ENCODE measurements at places on chromosomes 11 and 22.
A peak's percentile ranks its signal among the peaks of the same experiment; 100 is the strongest.

- DNase-seq, result no peak
Measured at GRCh38 chr11:61609980-61610366, 29.1 kb upstream of the SYT7 start.

DNA sequence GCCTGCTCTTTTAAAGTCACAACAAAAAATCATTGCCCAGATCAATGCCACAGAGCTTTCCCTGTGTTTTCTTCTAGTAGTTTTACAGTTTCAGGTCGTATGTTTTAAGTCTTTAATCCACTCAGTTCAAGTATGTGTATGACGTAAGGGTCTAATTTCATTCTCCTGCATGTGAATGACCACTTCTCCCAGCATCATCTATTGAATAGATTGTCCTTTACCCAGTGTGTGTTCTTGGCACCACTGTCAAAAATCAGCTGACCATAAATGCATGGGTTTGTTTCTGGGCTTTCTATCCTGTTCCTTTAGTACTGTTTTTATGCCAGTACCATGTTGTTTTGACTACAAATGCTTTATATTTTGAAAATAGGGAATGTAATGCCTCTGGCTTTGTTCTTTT is 28.1 kb downstream of the INTS4 start:
- DNase-seq, result no peak

GRCh38 chr11:122685041-122685440 is 29.5 kb downstream of the UBASH3B start:
- DNase-seq, result no peak

GRCh38 chr22:40408718-40409612 is 38.6 kb downstream of the SGSM3 start:
- DNase-seq, result no peak

DNA sequence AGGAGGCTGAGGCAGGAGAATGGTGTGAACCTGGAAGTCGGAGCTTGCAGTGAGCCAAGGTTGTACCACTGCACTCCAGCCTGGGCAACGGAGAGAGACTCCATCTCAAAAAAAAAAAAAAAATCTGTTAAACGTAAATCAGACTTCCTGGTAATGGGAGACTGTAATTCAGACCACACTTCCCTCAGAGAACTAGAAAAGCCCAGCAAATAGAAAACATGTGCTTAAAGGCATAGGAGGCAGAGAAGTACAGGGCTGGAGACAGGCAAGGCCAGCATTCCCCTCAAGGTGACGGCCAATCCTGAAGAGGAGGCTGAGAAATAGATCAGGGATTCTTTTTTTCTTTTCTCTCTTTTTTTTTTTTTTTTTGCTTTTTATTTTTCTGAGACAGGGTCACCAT is 8.2 kb downstream of the GGT5 start:
- no peak for DNase-seq

- DNase-seq, result no peak
Measured at GRCh38 chr22:40451210-40451609, 80.8 kb downstream of the SGSM3 start.

DNA sequence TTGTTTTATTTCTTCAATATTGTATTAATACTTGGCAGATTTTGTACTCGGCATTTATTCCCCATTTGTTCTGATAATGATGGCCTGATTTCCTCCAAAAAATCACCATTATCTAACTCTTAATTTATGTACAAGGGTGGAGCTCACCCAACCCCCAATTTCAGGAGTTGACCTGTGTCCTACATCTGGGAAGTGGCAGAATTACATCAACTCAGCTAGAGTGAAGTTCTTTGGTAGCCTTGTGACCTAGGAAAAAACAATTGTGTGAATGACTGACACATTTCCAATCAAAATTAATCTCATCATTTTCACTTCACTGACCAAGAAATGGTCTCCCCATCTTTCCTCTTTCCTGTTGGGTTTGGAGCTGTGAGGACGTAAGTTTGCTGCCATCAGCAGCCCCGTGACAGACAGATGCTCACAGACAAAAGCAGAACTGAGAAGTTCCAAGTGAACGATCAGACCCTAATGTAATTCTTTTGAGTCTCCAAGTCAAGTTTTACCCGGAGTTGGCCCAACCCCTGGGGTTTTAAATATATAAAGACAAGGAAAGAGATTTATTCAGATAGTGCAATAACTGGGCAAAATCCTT is 16.6 kb upstream of the MS4A6E start:
- DNase-seq, result no peak

DNA sequence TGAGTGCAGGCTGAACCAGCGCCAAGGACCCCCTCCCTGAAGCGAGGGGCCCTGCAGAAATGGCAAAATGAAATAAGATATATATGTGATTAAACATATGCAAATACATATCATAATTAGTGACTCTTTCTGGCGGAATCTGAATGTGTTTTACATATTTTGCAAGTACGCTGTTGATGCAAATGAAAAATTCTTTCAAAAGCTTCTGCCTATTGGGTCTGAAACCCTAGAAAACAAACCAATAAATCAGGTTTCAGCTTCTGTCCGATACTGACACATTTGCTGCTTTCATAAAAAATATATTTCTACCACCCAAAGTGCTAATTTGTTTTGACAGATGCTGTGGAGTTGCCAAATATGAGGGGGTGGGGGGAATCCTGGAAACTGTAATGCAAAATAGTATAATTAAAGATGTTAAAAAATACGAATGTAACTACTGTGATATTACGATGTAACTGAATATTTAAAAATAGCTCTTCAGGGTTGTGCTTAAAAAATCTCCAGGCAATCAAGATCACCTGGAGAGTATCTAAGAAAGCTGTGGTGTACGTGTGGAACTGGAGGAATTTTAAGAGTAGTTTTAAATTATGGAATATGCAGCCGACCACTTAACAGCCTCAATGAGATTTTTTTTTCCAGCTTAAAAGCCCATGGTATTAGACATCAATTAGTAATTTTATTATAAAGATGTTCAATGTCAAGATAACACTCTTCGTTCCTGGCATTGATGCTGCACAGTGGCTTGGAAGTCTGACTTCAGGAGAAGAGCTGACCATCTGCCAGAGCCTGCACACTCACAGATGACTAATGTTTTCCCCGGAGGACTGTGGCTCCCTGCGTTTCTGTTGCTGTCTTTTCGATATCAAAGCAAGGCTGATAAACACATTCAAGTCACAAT is 122.2 kb upstream of the RCN1 start:
- no peak for DNase-seq

- no peak for DNase-seq
Measured at GRCh38 chr22:27154717-27155116, 497.3 kb downstream of the MIAT start.

DNA sequence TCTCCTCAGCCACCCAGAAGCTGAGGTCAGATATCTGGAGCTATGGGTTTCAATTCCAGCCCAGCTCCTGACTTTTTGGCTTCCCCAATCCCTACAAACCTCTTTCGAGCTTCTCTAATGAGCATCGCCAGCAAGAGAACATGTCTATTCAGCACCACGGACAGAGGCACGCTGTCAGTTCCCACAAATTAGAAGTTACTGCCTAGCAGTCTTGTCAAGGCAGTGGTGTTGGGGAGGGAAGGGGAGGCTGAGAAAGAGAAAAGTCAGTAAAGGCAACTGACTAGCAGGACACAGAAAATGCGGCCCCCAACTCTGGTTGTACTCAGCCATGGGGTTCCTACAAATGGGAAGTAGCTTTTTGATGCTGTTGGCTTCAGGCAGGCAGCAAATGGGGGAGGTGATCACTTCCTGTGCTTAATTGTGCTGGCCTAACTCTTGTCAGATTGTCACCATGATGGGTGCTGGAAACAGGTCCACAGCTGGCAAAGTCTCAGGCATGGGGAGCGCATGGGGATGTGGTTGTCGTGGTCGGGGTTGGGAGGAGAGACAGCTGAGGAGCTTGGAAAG is 205.9 kb downstream of the ST3GAL4 start:
- DNase-seq, result peak; percentile 80

DNA sequence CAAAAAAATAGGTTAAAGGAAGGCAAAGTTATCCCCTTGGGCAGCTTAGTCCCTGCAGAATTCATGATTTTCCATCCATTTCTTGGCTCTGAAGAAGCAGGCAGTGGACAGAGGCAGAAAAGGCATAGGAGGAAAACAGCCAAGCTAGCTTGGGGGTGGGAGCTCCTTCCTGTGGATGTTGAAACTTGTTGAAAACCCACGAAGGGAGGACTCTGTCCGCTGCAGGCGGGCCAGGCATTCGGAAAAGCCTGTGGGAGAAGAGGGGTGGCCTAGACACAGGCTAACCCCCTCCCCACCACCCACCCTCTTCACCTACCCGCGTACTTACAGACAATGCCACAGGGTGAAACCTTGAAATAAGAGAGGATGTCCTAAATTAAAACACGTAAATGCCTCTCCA is 72.1 kb downstream of the C22orf31 start:
- DNase-seq, result no peak

DNA sequence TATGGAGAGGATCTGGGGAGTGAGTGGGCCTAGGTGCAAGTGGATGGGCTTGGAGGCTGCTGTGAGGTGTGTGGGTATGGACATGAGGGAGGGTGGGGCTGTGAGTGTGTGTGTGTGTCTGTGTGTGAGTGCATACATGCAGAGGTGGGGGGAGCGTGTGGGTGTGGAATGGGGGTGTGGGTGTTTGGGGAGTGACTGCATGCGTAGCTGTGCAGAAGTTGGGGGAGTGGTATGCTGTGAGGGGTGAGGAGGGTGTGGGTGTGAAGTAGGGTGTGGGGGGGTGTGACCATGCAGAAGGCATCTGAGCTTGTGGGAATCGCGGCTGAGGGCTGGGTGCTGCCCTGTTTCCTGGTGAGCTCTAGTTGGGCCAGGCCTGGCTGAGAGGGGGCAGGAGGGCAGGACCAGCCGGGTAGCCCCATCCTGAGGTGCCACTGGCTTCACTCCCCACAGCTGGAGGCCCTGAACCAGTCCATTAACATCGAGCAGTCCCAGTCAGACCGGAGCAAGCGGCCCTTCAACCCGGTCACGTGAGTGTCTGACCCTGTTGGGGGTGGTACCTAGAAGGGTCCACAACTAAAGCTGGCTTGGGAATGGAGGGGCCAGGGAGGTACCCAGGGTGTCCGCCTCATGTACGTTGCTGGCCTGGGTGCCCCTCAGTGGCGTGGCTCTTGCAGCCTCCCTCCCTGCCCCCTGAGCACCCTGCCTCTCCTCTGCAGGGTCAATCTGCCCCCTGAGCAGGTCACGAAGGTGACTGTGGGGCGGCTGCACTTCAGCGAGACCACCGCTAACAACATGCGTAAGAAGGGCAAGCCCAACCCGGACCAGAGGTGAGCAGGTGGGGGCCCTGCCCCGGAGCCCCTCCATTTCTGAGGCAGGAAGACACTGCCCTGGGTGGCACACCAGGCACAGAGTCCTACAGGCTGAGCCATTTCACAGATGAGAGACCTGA is 16.5 kb downstream of the TMEM258 start:
- DNase-seq, result no peak

DNA sequence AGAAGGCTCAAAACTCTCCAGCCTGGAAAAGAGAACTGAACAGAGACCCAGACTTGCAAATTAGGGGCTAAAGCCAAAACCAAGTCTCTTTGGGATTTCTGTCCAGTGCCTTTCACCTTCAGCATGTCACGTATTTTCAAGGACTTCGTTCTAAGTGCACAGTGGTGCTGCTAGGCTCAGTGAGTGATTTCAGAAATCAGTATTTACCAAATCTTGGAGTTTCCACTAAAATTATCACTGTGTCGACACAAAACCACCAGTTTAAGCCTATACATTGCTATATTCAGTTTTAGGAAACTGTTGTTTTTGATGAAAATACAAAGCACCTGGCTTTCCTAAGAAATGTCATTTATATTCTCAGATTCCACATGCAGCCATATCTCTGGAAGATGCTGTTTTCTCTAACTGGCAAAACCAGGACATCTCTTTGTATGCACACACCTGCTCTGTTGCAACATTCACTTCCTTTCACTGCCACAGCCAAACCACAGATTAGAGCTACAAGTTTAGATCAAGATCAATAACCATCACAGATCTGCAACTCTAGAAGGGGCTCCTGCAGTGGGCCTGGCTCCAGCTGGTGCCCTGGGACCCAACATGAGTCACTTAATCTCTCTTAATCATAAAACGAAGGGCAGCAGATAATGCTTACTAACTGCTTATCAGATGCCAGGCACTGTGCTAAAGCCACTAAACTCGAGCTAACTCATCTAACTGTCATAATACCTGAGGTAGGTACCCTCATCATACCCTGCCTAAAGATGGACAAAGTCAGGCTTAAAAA is 22.3 kb downstream of the SMCO4 start:
- no peak for DNase-seq

- no peak for DNase-seq
Measured at GRCh38 chr11:128633384-128633965, 46.1 kb upstream of the ETS1 start.

DNA sequence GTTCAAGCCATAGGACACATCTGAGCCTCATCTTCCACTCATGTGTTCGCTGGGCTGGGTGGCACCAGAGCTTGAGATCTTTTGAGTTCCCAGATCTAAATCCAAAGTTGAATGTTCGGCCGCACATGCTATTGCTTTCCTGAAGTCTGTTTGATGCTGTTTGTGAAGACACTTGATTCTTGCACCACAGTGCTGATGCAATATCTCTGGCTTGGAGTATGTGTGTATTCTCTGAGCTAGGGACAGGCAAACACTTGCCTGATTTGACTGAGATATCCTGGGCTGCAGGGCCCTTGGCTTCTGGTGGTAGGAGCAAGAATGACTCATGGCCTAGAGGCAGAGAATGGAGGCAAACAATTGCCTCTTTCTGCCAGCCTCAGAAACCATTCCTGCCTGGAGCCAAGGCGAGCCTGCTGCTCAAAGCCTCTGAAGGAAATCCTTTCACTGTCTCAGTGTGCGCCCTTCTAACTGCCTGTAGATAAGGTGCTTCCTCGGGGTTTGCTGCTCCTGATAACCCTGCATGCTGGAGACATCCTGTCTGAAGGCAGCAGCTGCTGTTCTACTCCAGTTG is 73.0 kb downstream of the CYB5R2 start:
- DNase-seq, result no peak

DNA sequence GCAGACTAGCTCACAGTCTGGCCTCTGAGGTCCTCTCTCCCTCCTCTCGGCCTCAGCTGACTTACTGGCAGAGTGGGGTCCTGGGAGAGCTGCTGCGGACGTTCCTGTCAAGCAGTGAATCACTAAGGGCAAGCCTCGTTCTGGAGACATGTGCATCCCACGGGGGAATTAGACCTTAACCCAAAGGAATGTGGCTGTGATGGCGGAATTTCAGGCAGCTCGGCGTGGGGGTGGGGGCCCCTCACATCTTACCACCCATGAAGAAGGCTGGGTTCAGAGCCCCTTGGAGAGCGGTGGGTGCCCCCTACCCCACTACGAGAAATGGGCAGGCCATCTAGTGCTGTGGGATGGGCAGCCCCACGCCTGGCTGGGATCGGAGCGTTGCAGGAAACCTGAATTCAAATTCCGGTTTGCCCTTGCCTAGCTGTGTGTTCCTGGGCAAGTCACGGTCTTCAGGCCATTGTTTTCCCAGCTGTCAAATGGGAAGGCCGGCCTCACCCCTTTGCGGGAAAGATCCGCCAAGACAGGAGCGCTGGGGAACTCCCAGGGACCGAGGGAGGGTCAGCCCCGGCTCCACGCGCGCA is 554 bp downstream of the LRRC32 start:
- DNase-seq, result no peak

DNA sequence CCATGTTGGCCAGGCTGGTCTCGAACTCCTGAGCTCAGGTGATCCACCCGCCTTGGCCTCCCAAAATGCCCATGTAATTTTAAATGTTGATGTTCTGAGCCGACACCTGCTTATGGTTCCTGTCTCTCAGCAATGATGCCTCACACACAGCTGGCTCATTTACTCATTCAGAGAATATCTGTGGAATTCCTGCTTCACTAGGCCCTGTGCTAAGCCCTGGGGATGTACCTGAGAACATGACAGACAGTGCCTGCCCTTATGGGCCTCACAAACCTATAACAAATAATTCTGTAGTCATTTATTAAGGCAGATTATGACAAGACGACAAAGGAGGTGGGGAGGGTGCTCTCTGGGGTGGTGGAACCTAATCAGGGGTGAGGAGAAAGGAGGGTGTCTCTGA is 93.7 kb downstream of the PRR5L start:
- DNase-seq, result no peak
